IMR-90 (cell line): ENCODE measurements at places on chromosomes 12 and 14. TPM values are rescaled to one million over a fixed set of nuclear protein-coding genes. Genes with fewer than 3 reads are reported as not detected.

The WNT5B gene
- total RNA-seq = 96.1 and 102 TPM in 2 replicates

The RDH12 gene
- not detected in 2 replicates for total RNA-seq

The FMNL3 gene
- 34.4 and 36.4 TPM in 2 replicates for total RNA-seq

The LRRC10 gene
- not detected in 2 replicates for total RNA-seq

The KCNK10 gene
- total RNA-seq = not detected in 2 replicates

The RTL1 gene
- total RNA-seq = not detected in 2 replicates
